ENCODE measurements at places on chromosomes 5 and 9. TPM values are rescaled to one million over a fixed set of nuclear protein-coding genes. Genes with fewer than 3 reads are reported as not detected.

PLAC8L1 gene
- 0.27 TPM for polyA plus RNA-seq

AGXT2 gene
- not detected for polyA plus RNA-seq

TPM2 gene
- 318 TPM for polyA plus RNA-seq

CYLC2 gene
- not detected for polyA plus RNA-seq

CCL27 gene
- polyA plus RNA-seq = 1.2 TPM

IL31RA gene
- 1.7 TPM for polyA plus RNA-seq

BASP1 gene
- 127 TPM for polyA plus RNA-seq

TEX10 gene
- 20.9 TPM for polyA plus RNA-seq

DNA sequence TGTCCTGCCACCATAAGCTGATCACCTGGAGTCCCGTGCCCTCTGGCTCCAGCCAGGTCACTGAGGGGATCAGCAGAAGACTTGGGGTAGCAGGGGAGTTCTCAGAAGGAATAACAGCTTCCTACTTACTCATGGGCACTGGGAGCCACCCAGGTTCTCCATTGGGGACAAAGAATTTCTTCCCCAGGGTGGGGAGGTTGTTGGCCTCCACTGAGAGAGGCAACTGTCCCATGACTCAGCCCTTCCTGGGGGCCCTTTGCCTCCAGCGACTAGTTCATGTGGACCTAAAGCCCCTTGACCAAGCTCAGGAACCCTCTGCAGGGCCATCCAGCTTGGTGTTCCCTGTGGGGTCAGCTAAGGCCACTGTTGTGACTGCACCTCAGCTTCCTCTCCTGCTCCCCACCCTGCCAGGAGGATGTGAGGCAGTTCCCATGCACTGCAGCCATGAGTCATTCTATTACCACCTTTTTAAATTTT lies 175.0 kb downstream of the AUH start:
- DNase-seq = no peak

DNA sequence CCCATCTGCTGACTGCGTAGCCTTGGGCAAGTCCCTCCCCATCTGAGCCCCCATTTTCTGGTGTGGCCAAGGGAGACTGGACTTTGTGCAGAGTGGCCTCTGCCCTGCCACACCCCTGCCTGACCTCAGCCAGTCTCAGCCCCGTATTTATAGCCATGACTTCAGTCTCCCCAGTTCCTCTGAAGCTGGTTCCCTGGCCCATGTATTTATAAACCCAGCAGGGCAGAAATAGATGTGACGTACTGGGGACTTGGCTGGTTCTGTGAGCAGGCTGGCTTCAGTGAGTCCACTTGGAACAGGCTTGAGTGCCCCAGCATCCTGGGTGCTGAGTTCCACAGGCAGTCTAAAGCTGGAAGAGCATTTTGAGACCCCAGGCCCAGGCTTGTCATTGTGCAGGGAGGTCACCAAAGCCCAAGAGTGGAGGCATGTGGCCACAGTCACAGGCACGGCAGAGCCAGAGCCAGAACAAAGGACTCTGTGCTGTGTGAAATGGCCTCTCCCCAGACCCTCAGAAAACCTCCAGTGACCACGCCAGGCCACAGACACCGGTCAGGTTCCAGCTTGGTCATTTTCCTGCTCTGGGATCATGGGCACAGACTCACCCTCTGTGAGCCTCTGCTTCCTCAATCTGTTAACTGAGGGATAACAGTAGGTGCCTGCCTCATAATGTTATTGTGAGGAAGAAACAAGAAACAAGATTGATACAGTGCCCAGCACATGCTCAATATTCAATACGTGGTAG lies 30.4 kb upstream of the SYNPO start:
- DNase-seq = no peak

DNA sequence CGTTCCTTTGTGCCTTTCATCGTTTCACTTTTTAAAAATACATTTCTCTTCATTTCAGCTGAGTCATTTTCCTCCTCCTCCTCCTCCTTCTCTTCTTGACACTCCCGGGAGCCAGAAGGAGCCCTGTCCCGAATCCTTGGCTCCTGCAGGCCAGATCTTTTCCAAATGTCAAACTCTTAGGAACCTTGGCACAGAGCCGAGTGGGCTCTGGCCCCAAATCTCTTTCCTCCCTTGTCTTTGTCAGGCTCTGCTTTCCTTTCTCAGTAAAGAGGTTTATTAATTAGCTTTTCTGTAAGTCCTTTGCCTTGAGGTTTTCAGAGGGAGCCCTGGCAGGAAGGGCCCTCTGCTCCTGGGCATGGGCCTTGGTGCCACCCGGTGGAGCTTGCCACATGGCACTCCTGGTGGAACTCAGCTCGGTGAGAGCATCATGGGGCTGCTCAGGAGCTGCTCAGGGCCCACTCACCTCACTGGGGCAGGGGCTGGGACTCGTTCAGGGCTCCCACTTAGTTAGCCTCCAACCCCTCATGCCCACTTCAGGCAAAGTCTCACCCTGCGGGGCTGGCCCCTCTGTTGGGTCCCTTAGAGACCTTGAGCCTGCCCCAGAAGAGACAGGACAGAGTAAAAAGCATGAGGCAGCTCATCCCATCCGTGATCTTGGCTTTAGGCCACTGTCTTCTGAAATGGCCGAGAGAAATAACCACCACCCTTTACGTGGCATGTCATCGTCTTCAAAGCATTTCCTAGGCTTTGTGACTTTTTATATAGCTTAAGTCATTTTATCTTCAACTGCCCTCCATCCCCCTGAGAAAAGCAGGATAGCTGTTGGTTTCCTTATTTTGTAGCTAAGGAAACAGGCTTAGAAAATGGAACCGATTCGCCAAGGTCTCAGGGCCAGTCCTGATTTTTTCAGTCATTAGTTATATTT lies 17.1 kb downstream of the STC2 start:
- no peak for DNase-seq

- no peak for DNase-seq
Measured at GRCh38 chr5:11477786-11478185, 426.5 kb downstream of the CTNND2 start.

- DNase-seq = no peak
Measured at GRCh38 chr9:70262366-70262765, 3.6 kb downstream of the SMC5 start.

GRCh38 chr9:35774907-35775635 lies 16.3 kb upstream of the NPR2 start:
- no peak for DNase-seq

- peak; percentile 44 for DNase-seq
Measured at GRCh38 chr5:19235101-19235584, 752.9 kb downstream of the CDH18 start.

GRCh38 chr5:66551945-66552344 lies 44.2 kb upstream of the MAST4 start:
- DNase-seq = peak; percentile 89

GRCh38 chr9:38380872-38381534 lies 11.5 kb upstream of the ALDH1B1 start:
- DNase-seq = no peak

GRCh38 chr9:124618476-124618875 lies 111.3 kb upstream of the NR5A1 start:
- no peak for DNase-seq

GRCh38 chr5:154475591-154476353 lies 2.3 kb downstream of the HAND1 start:
- DNase-seq = no peak

- no peak for DNase-seq
Measured at GRCh38 chr5:98391921-98392625, 381.4 kb upstream of the RGMB start.

GRCh38 chr5:127909821-127910220 lies 173.7 kb upstream of the SLC12A2 start:
- no peak for DNase-seq

- no peak for DNase-seq
Measured at GRCh38 chr5:38697013-38697412, 140.6 kb upstream of the LIFR start.

- no peak for DNase-seq
Measured at GRCh38 chr5:20017021-20017420, 29.0 kb upstream of the CDH18 start.

DNA sequence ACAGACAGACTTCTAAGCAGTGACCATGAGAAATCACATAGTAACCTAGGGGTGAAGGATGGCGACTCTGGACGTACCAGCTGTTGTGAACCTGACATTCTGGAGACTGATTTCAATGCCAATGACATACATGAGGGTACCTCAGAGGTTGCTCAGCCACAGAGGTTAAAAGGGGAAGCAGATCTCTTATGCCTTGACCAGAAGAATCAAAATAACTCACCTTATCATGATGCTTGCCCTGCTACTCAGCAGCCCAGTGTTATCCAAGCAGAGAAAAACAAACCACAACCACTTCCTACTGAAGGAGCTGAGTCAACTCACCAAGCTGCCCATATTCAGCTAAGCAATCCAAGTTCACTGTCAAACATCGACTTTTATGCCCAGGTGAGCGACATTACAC lies 38.0 kb upstream of the CCDC152 start:
- DNase-seq = peak; percentile 20

- peak; percentile 5 for DNase-seq
Measured at GRCh38 chr9:85079349-85079748, 409.8 kb downstream of the NTRK2 start.

GRCh38 chr9:17900606-17901005 lies 321.7 kb downstream of the SH3GL2 start:
- DNase-seq = no peak

DNA sequence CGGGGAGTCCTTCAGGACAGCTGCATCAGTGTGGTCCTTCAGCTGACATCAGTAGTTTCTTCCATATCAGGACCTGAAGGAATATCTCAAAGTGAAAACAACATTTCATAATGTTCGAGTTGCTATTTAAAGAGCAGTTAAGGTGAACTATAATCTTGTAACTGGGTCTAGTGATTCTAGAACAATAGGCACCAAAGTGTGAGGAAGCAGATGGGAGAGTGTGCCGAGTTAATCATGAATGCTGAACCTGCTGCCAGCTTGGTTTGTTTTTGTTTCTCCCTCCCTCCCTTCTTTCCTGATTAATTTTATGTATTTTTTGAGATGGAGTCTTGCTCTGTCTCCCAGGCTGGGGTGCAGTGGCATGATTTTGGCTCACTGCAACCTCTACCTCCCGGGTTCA lies 3.6 kb upstream of the PTGR1 start:
- no peak for DNase-seq

DNA sequence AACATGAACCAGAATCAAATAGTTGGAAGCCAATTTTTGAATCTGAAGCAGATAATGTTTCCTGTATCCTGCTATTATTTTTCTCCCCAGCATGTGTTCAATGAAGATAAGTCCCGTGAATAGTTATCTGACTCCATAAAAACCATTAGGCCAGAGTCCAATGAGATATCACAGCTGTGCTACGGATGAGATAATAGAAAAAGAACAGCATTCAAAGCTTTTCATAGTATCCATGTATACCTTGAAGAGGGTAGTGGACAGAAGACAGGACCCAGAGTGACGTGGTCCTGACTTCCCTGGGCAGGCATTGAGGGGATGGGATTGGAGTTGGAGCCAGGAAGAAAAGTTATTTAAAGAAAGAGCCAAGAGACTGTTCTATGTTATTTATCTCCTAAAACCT lies 50.7 kb upstream of the C6 start:
- DNase-seq = no peak

DNA sequence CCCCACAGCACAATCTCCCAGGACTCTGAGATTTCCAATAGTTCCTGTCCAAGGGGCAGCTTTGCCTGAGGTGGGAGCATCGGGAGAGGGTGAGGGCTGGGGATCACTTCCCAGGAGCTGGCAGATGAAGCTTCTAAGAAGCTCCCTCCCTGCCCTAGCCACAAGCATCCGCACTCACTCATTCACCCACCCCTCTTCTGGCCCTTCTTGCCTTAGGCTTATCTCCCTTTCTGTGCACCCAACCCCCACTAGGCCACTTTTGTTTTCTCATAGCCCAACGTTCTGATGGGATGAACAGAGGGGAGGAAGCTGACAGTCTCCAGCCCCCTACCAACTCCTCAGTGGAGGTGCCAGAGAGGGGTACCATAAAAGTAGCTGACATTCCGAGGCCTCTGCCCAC lies 3.7 kb upstream of the PCDH1 start:
- DNase-seq = no peak

- no peak for DNase-seq
Measured at GRCh38 chr5:32869216-32869615, 158.1 kb downstream of the NPR3 start.

GRCh38 chr5:57486027-57486602 lies 3.5 kb upstream of the ACTBL2 start:
- DNase-seq = no peak

GRCh38 chr5:17878541-17878940 lies 244.3 kb downstream of the TAF11L14 start:
- DNase-seq = no peak

DNA sequence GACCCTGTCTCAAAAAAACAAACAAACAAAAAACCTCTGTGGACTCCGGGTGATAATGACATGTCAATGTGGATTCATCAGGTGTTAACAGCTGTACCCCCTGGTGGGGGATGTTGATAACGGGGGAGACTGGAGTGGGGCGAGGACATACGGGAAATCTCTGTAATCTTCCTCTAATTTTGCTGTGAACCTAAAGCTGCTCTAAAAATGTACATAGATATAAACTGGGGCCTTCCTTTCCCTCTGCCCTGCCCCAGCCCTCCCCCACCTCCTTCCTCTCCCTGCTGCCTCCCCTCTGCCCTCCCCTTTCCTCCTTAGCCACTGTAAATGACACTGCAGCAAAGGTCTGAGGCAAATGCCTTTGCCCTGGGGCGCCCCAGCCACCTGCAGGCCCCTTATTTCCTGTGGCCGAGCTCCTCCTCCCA lies 1.4 kb upstream of the CEL start:
- DNase-seq = no peak

DNA sequence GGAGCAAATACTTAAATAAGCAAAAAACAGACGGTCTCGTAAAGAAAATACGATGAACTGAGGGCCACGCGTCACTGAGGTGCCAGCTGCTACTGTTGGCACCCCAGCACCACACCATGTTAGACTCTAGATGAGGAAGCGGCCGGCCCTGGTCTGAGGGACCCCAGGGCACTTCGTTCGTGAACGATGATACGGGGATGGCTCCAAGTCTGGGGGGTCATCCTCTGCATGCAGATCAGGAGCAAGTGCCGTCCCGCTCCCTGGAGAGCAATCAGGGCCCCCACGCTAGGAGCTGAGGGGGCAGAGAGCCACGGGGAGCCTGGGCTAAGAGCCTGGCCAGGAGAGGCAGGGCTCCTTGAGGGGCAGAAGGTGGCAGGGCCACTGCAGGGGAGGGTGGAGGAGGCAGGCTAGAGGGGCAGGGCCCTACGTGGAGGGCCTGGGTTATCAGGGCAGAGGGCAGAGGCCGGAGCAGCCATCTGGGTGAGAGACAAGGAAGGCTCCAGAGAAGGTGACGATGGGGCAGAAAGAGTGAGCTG lies 24.1 kb downstream of the SARDH start:
- DNase-seq = no peak
